ENCODE measurements at places on chromosomes 11 and 22.

DNA sequence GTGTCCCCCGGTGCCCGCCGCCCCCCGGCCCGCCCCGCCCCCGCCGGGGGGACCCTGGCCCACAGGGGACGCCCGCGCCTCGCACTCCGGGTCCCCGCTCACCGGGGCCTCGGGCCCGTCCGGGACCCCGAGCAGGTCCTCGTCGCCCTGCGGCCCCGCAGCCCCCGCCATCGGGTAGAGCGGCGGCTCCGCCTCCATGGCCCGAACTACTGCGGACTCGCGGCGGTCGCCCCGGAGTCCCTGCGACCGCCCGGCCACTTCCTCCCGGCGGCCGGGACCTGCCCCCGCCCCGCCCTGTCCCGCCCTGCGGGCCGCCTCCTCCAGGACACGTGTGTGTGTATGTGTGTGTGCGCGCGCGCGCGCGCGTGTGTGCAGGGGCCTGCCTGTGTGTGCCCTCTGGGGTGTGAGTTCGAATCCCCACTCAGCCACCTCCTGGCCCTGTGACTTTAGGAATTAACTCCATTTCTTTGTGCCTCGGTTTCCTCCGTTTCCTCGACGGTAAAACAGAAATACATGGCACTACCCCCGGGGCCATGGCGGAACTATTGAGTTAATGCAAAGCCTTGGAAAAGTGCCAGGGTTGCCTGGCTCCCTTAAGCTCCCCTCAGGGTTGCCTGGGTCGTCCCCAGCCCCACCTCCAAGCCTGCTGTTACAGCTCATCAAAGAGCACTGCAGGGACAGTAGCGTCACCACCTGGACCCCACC, at the start of gene UNC93B1:
UNC93B1 (minus strand) TSS at position 252 of the 705 bp plus-strand sequence; CDS start at position 198, 54 bp downstream.
- no peak for DNase-seq

DNA sequence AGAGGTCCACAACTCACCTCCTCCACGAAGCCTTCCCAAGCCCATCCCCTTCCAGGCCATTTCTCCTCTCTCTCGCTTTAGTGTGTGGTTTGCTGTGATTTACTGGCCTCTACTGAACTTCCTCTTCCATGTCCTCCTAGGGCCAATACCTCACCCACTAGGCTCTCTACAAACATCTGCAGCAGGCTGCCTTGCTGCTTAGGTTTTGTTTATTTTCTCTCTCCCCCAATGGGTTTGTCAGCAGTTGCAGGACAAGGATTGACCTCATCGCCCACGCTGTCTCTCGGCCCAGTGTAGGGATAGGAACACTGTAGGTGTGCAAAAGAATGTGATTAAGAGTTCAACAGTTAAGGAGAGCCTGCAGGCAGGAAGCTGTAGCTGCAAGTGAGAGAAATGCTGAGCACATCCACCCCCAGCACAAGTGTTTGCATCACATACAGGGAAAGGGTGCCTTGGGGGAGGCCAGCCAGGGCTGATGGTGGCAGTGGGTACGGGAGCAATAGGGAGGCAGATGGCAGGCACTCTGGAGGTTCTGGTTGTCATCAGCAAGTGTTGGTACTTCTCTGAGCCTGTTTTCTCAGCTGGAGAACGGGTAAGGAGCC, 1.4 kb downstream of the PC start:
- DNase-seq = no peak

- no peak for DNase-seq
Observed at GRCh38 chr22:39937906-39938305, 22.3 kb upstream of the TMA7B start.

- DNase-seq = no peak
Observed at GRCh38 chr11:45053736-45054446, 92.5 kb upstream of the PRDM11 start.

DNA sequence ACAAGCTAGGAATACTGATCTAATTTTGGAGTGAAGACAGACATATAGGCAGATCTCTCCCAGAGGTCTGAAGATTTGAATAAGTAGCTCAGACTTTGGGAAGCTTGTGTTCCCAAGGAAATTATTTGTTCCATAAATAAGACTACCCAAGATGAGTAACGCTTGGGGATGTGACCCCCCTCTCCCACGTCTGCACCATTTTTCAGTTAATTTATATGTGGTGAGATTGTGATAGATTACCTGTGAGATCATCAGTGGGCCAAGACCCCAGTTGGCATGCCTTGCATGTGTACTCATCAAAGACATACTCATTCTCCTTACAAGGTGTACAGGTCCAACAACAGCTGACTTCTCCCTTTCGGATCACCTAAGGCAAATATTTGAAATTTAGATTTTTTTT, 252.8 kb upstream of the CTSC start:
- no peak for DNase-seq

GRCh38 chr11:99535406-99535805, 514.7 kb downstream of the CNTN5 start:
- no peak for DNase-seq

- no peak for DNase-seq
Observed at GRCh38 chr11:7520981-7521487, 7.2 kb downstream of the PPFIBP2 start.

- DNase-seq = peak; percentile 68
Observed at GRCh38 chr11:93585758-93586157, 42.6 kb upstream of the SMCO4 start.

DNA sequence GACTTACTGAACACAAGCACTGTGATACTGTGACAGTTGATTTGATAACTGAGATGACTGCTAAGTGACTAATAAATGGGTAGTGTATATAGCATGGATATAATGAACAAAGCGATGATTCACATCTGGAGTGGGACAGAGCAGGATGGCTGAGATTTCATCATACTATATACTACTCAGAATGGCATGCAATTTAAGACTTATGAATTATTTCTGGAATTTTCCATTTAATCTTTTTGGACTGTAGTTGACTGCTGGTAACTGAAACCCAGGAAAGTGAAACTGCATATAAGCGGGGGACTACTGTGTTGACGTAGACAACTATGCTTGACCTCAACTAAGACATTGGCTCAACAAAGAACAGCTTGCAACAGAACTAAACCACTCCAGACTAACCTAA, 20.0 kb upstream of the NUCB2 start:
- peak; percentile 97 for DNase-seq

GRCh38 chr11:47403571-47403970, 4.8 kb upstream of the SLC39A13 start:
- no peak for DNase-seq

- no peak for DNase-seq
Observed at GRCh38 chr11:60498853-60499252, 6.3 kb downstream of the MS4A12 start.

GRCh38 chr11:86940122-86940777, 14.9 kb downstream of the FZD4 start:
- no peak for DNase-seq

- DNase-seq = no peak
Observed at GRCh38 chr11:87447606-87448005, 409.9 kb downstream of the TMEM135 start.

DNA sequence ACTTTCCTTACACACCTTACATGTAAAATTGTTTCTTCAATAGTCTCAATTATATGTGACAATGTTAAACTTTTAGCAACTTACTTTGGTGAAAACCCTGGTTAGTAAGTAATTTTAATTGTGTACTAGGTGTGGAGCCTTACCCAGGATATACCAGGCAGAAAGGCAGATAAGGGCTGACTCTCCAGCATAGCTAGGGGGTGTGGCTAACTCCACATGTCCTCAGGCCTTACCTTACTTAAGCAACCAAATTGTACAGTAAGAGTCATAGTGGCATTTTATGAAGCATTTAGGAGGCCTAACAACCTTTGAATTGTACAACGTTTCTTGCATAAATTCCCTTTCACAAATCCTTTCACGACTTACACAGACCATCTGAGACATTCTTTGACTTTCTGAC, 118.2 kb upstream of the OR9Q1 start:
- DNase-seq = no peak

GRCh38 chr11:64225608-64226506, at the start of the genes NUDT22 and TRPT1:
TSS of gene NUDT22 (plus strand) at chr11:64226274. CDS start at chr11:64226653, 379 bp downstream.
TSS of gene TRPT1 (minus strand) at chr11:64226186. CDS start at chr11:64225860, 326 bp downstream.
- DNase-seq = no peak

DNA sequence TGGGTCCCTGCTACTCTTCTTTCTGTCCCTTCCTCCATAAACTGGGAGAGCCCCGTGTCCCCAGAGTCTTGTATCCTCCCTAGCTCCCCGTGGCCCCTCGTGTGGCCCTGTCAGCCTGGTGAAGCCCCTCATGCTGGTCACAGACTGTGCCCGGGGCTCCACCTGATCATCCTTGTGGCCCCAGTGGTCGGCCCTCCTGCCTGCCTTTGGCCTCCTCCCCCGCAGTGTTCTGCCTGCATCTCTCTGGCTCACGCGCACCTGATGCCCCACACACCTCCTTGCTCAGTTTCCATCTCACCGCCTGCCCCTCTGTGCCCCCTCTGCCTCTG, 1.2 kb upstream of the CABP2 start:
- DNase-seq = no peak

DNA sequence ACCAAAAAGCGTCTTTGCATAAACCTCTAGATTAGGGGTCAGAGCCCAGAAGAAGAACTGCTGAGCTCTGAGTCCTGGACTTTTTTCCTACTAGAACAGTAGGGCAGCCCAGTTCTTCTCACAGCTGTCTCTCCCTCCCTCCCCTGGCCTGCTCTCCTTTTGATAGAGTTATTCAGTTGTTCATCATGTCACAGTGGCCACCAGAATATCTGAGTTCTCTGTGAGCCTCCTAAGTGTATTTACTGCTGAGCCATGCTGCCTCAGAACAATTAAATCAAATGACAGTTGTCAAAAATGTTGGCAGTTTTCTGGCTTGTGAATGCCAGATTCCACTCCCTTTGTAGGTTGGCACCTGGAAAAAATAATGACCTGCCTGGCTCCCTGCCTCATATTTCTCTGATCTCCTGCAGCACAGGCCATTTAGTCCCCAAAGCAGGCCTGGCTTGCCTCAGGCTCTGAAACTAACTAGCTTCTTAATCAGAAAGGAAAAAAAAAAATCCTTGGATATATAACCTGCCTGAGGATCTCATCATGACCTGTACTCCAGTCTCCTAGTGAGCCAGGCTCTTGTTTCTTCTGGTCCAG, 377.4 kb upstream of the LARGE1 start:
- no peak for DNase-seq

DNA sequence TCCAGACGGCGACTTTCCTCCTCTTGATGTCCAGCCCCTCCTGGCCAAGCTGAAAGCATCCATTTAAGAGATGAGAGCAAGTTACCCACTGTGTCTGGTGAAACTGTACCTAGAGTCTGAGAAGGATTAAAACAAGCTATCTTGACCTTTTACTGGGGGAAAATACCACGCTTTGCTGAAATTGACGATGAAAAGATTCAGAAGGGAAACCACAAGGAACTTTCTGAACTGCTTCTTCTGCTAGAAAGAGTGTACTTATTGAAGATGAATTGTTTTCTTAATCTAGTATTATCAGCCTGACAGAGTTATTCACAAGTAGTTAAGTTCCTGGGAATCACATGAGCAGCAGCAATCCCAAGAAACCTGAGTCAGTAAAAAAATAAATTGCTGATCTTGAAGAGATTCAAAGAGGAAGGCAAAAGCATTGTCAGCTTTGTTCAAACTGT, 13.1 kb upstream of the MS4A6A start:
- DNase-seq = no peak

GRCh38 chr22:48919187-48919590, 908.5 kb downstream of the BRD1 start:
- no peak for DNase-seq

DNA sequence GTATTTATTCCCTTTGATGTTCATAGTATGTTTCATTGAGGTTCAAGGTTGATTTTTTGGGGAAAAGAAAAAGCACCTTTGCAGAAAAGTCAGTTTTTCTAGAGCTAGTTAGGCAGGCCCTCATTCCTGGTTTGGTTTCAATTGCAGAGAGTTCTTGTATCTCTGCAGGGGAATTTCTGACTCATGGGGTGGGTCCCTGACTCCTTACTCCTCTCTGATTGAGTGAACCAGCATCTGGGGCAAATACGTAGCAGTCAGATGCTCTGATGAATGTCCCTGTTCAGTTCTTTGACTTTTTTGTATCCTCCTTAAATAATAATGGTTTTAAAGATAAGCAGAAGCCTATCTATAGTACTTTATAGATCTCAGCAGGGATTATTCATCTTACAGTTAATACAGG, 7.7 kb upstream of the NCR3LG1 start:
- DNase-seq = peak; percentile 57

- no peak for DNase-seq
Observed at GRCh38 chr11:83282084-83282716, 4.0 kb downstream of the CCDC90B start.

DNA sequence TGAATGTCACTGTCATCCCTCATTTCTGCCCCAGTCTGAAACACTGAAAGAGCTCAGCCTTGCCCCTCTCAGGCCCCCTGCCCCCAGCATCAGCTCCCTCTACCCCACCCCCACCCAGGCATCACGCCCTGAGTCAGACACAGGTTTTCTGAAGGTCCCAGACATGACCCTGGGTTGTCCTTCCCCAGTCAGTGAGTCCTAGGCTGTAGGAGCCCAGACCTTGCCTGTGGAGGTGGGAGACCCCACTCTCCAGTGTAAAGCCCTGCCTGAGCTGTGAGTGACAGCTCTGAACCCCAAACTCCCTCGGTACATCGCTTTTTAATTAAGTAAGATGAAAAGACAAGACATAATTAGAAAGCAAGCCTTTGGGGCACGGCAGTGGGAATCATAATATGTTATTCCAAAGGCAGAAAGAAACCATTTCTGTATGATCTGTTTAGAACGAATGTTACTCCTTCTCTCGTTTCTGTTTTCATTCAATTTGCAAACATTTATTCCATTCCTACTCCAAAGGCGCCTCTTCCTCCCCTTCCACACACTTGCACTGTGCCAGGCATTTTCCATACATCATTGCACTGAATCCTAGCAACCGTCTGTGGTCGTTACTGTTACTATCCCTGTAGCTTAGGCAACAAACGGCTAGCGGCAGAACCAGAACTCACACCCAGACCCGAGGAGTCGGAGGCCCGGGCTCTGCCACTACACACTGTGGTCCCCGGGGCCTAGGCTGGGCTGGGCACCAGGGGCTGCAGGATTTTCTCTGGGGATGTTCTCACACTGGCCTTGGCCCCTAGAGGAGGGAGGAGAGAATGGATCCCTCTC, 63.4 kb downstream of the CD6 start:
- DNase-seq = no peak

DNA sequence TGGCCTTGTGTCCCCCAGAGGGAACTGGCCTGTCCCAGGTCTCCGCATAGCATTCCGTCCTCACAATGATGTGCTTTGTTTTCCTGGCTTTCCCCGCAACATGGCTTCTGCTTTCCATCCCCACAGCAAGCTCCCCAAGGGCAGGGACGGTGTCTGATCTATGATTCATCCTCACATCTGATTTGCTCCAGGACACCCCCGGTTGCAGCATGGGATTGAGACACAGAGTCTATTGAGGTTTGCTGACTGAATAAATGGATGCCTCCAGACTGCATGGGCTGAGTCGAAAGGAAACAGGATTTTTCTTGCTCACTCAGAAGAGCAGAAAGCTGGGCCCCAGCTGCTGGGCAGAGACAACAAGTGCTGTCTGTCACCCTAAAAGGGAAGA, 40.2 kb downstream of the LMO1 start:
- no peak for DNase-seq

- no peak for DNase-seq
Observed at GRCh38 chr11:126106594-126107328, 44.1 kb upstream of the CDON start.

DNA sequence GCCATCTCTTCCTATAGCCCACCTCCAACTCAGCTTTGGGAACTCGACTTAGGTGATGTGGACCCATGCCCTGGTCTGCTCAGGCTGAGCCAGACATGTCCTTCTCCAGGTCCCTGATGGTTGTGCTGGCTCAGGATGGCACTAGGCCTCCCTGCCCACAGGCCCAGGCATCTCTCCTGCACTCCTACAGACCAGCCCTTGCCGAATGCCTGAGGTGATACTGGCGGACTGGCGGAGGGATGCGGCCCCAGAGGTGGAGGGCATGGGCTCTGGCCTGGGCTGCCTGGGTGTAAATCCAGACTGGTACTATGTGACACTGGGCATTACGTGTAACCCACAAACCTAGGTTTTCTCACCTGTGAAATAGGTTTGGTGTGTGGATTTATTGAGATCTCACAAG, 352.8 kb downstream of the SHANK2 start:
- DNase-seq = no peak
